ENCODE measurements at places on chromosomes 12 and 14. TPM values are rescaled to one million over a fixed set of nuclear protein-coding genes. Genes with fewer than 3 reads are reported as not detected.

Gene FIGNL2
- 0.29 TPM for total RNA-seq

Gene NOS1
- not detected for total RNA-seq

Gene KRT80
- total RNA-seq: not detected

Gene SVOP
- total RNA-seq: not detected

Gene KCNC2
- not detected for total RNA-seq

Gene NCOR2
- total RNA-seq: 86.1 TPM

Gene AHSA1
- total RNA-seq: 269 TPM

Gene TSPAN11
- total RNA-seq: not detected

Gene RTRAF
- 238 TPM for total RNA-seq

Gene RNF10
- 210 TPM for total RNA-seq

Gene RFLNA
- total RNA-seq: not detected

Gene CLEC4A
- 1.2 TPM for total RNA-seq

Gene ADAM20
- 0.38 TPM for total RNA-seq

Gene C14orf119
- 58.0 TPM for total RNA-seq

Gene IL26
- 2.1 TPM for total RNA-seq

Gene CLEC6A
- not detected for total RNA-seq

Gene TNFRSF1A
- total RNA-seq: 49.6 TPM

Gene PARPBP
- total RNA-seq: 25.9 TPM

Gene NIN
- total RNA-seq: 44.7 TPM

Gene SRRM4
- not detected for total RNA-seq

Gene GZMH
- total RNA-seq: 65.6 TPM

Gene ZNF839
- total RNA-seq: 16.3 TPM

Gene NRL
- 1.9 TPM for total RNA-seq

Gene PTPRO
- total RNA-seq: 0.15 TPM

Gene C12orf54
- not detected for total RNA-seq

Gene C14orf39
- not detected for total RNA-seq

Gene CPNE6
- total RNA-seq: not detected

Gene GYS2
- total RNA-seq: not detected

Gene TRHDE
- not detected for total RNA-seq

Gene LHX5
- not detected for total RNA-seq

Gene TAS2R46
- 0.55 TPM for total RNA-seq

Gene PIWIL1
- total RNA-seq: not detected

Gene TAS2R31
- total RNA-seq: 1.1 TPM

Gene LTB4R2
- total RNA-seq: 9.4 TPM

Gene GXYLT1
- total RNA-seq: 8.3 TPM

Gene SALL2
- total RNA-seq: 4.4 TPM

Gene PTPRQ
- not detected for total RNA-seq

Gene EEF1AKMT3
- 3.7 TPM for total RNA-seq

Gene HOXC5
- not detected for total RNA-seq

Gene SLC25A47
- total RNA-seq: not detected

Gene CLEC4D
- total RNA-seq: not detected

Gene NTF3
- total RNA-seq: not detected

Gene IAPP
- not detected for total RNA-seq

Gene KRT7
- 3.5 TPM for total RNA-seq

Gene PLEKHG7
- total RNA-seq: not detected

Gene SDSL
- not detected for total RNA-seq

Gene ARG2
- total RNA-seq: 7.6 TPM

Gene PXN
- 74.0 TPM for total RNA-seq

Gene A2M
- total RNA-seq: not detected

Gene BATF
- total RNA-seq: 171 TPM

Gene DCN
- not detected for total RNA-seq

Gene B4GALNT3
- total RNA-seq: 1.2 TPM

Gene NXPH4
- 0.46 TPM for total RNA-seq

Gene WNK1
- total RNA-seq: 139 TPM

Gene LMNTD1
- not detected for total RNA-seq

Gene RTL1
- total RNA-seq: not detected

Gene RNASE3
- not detected for total RNA-seq

Gene KRT75
- not detected for total RNA-seq

Gene RPS6KA5
- 19.3 TPM for total RNA-seq
